ENCODE measurements at places on chromosomes 12 and 14. TPM values are rescaled to one million over a fixed set of nuclear protein-coding genes. Genes with fewer than 3 reads are reported as not detected.
A peak's percentile ranks its signal among the peaks of the same experiment; 100 is the strongest.

GRCh38 chr12:124573839-124574786 lies 6.7 kb upstream of the NCOR2 start:
- DNase-seq: no peak

Gene RPS6KL1
- 12.5 TPM for total RNA-seq

DNA sequence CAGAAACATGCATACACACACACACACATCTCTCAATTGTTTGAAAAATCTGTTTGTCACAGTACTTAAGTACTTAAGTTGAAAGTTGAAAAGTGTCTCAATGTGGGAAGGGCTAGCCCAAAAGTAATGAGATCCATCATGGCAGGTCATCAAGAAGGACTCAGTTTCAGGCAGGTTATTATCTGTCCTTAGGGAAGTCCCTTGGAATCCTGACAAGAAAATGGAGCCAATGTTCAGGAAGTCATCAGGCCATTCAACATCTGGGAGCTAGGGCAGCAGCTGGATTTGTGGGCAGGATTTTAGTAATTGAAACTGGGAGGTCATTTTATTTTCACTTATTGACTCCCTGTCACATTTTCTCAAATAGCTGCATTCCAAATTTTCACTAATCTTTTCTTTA lies 56.0 kb downstream of the MSRB3 start:
- no peak for DNase-seq

Gene PMCH
- total RNA-seq: not detected

Gene CPNE8
- total RNA-seq: 3.6 TPM

GRCh38 chr12:121532503-121533393 lies 48.1 kb downstream of the KDM2B start:
- no peak for DNase-seq

Gene NRXN3
- not detected for total RNA-seq

Gene PEBP1
- 119 TPM for total RNA-seq

DNA sequence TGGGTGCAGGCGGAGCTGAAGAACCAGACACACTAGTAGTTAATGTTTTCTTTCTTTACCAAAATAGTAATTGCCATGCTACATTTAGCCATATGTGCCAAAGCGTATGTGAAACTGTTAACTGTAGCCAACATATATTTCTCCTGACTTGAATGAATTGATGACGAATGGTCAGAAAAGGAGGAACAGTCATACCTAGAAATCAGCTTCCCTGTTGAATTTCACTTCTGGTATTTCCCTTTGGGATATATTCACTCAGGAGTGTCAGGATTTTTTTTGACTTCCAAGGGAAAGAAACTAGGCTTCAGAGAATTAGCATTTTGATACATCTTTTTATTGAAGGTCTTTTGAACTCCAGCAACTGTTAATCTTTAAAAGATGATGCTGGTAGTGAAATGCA lies 87.0 kb downstream of the ERC1 start:
- no peak for DNase-seq

Gene CELA1
- 1.2 TPM for total RNA-seq

Gene PLXNC1
- 5.3 TPM for total RNA-seq

GRCh38 chr14:85948153-85948552 lies 418.2 kb downstream of the FLRT2 start:
- DNase-seq: peak; percentile 16

DNA sequence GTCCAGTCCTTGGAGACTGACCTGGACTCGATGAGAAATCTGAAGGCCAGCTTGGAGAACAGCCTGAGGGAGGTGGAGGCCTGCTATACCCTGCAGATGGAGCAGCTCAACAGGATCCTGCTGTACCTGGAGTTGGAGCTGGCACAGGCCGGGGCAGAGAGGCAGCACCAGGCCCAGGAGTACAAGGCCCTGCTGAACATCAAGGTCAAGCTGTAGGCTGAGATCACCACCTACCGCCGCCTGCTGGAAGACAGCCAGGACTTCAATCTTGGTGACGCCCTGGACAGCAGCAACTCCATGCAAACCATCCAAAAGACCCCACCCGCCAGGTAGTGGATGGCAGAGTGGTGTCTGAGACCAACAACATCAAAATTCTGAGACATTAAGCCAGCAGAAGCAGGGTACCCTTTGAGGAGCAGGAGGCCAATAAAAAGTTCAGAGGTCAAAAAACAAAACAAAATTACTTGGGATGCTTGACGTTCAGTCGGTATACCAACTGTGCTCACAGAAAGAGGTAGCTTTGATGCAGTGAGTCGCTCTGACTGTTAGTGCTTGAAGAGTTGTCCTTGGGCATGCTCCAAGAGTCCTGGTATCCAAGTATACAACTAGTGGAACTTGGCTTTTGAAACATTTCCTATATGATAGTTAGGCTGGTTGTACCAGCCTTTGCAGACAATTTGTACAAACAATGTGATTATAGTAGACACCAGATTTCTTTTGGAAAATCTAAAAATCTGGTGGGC lies 4.8 kb downstream of the MED6 start:
- DNase-seq: no peak

GRCh38 chr12:47991106-47992061 lies 12.9 kb downstream of the COL2A1 start:
- DNase-seq: no peak

- DNase-seq: no peak
These were observed 87.8 kb upstream of the ATXN7L3B start for GRCh38 chr12:74449872-74450271.

DNA sequence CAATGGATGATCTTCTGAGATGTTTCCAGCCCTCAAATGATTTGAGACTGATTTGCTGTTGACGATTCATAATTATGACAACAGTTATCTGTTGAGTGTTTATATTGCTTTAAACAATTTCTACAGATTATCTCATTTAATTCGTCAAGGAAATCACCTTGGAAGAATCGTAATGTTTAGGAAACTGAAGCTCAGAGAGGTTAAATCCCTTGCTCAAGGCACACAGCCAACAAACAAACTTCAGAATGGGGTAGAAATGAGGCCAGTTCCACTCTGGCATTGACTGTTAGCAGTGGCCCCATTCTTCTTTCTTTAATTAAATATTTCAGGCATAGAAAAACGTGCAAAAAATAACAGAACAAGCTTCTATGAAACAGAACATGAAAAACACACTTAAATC lies 4.0 kb upstream of the WSCD2 start:
- DNase-seq: no peak

Gene SLC2A14
- total RNA-seq: 0.45 TPM

DNA sequence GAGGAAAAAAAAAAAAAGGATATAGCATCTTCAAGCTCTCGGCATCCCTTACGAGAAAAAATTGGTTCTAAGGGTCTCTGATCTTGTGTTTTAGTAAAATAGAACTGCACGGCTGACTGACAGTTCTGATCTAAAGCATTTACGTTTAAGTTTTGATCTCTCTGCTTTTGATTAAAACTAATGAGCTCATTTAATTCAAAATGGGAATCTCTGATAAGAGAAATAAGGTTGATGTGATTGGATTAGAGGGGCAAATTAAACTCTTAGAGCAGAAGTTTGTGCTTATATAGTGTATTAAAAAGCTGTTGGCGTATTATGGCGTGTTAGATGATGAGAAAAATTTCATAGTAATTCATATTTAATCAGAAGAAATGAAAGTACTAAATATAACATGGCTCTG lies 217.6 kb downstream of the EGLN3 start:
- DNase-seq: no peak

Gene GPRC5A
- 0.14 TPM for total RNA-seq

- DNase-seq: no peak
These were observed 569.6 kb downstream of the AACS start for GRCh38 chr12:125634813-125635212.

Gene RFLNA
- total RNA-seq: not detected

DNA sequence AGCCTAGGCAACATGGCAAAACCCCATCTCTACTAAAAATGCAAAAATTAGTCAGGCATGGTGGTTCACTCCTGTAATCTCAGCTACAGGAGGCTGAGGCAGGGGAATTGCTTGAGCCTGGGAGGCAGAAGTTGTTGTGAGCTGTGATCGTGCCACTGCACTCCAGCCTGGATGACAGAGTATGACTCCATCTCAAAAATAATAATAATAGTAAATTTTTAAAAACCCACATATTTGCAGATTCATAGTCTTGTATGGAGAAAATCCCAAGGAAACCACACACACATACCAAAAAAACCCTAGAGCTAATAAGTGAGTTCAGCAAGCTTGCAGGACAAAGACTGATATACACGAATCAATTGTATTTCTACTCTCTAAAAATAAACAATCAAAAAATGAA lies 19.0 kb upstream of the MTHFD1 start:
- no peak for DNase-seq

Gene KICS2
- 13.6 TPM for total RNA-seq

- peak; percentile 2 for DNase-seq
These were observed 407 bp downstream of the HEATR5A start for GRCh38 chr14:31419967-31420318.

GRCh38 chr12:15090441-15090840 lies 117.6 kb downstream of the PDE6H start:
- DNase-seq: no peak

- DNase-seq: peak; percentile 63
These were observed 9.3 kb downstream of the PGF start for GRCh38 chr14:74945852-74946658.

GRCh38 chr14:99602054-99602787 lies 1.8 kb downstream of the CCDC85C start:
- DNase-seq: no peak

Gene ADSS1
- total RNA-seq: 2.0 TPM

- no peak for DNase-seq
These were observed 401.3 kb upstream of the PDE3A start for GRCh38 chr12:19967001-19967400.

DNA sequence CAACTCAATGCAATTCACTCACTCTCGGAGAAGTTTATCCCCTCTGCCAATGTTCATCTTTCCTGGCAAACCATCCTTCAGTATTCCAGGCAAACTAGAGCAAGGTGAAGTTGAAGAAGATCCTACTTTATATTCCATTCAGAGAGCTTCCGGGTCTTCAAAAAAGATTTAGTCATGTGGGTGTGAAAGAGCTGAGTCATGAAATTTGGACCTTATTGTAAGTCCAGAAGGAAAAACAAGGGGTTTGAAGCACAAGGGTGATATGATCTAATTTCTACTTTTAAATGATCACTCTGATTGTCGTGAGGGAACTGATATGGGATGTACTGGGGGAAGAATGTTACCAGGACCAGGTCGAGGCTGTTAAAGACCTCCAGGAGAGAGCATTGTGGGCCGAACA lies 2.8 kb upstream of the PRH2 start:
- DNase-seq: no peak

- no peak for DNase-seq
These were observed 4.9 kb upstream of the SENP1 start for GRCh38 chr12:48110691-48111311.

Gene PELI2
- 12.2 TPM for total RNA-seq

- no peak for DNase-seq
These were observed 501.1 kb downstream of the NAV3 start for GRCh38 chr12:78331753-78332152.

DNA sequence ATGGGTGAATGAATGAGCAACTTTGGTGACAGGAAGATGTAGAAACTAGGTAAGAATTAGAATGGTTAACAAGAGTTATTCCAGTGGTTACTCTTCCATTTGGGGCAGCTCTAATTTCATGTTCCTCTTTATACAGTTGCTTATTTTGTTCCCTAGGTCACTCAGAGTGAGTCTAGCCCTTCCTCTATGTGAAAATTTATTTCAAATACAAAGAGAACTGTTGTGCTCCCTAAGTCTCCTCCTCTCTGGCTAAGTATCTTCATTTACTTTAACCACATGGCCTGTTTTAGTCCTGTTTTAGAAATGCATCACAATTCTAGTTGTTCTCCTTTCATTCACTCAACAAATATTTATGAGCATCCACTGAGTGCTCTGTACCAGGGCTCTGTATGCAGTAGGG lies 51.1 kb upstream of the HIF1A start:
- no peak for DNase-seq

Gene IL22
- not detected for total RNA-seq

GRCh38 chr12:47870175-47870781 lies 34.5 kb downstream of the VDR start:
- no peak for DNase-seq

Gene RAD52
- total RNA-seq: 8.1 TPM

GRCh38 chr14:103391048-103391447 lies 5.8 kb downstream of the MARK3 start:
- DNase-seq: peak; percentile 40

DNA sequence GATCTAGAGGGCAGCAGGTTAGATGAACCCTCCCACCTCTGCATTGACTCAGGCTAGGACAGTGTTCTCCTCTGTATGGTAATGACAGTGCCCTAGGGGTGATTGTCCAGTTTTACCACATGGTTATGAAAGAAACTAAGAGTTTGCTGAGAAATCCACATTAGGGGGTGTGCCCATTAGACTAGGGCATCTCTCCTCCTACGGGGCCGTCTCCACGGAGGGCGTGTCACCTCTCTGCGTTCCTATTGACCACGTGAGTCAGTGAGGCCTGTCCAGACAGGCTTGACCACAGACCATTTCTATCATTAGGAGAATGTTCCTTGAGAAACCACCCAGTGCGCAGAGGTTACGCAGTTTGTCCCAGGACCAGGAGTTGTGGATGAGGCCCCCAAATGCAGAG lies 8.3 kb downstream of the MVK start:
- DNase-seq: no peak

Gene SERPINA3
- not detected for total RNA-seq

- DNase-seq: no peak
These were observed 4.8 kb upstream of the ING4 start for GRCh38 chr12:6667559-6668210.

- DNase-seq: no peak
These were observed 177.3 kb upstream of the PLXNC1 start for GRCh38 chr12:93970900-93971688.

GRCh38 chr12:77841521-77841920 lies 10.8 kb downstream of the NAV3 start:
- no peak for DNase-seq

- no peak for DNase-seq
These were observed 432.6 kb downstream of the PCNX1 start for GRCh38 chr14:71339650-71340415.

- DNase-seq: no peak
These were observed 21.6 kb upstream of the TMCC3 start for GRCh38 chr12:94671917-94672316.
